ENCODE measurements at places on chromosomes 1 and 21. TPM values are rescaled to one million over a fixed set of nuclear protein-coding genes. Genes with fewer than 3 reads are reported as not detected.
A peak's percentile ranks its signal among the peaks of the same experiment; 100 is the strongest.

DNA sequence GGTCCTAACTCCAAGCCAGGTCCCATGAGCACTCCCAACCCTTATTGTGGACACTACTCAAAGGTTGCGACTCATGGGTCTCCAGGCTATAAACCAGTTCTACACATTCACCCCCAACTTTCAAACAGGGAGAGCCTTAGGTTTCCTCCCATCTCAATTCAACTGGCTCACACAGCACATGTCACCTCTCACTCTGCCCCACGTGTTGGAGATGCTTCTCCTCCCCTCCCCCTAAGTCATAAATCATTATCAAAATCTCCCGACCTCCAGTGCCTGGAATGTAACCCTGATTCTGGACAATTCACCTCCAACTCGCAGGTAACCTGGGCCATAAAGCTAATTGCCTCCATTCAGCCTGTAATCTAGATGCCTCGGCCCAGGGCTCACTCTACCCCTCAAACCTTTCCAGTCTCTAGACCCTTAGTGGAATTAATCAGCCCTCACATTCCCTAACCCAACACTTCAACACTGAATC lies 595 bp downstream of the AK2 start:
- DNase-seq, result no peak

DNA sequence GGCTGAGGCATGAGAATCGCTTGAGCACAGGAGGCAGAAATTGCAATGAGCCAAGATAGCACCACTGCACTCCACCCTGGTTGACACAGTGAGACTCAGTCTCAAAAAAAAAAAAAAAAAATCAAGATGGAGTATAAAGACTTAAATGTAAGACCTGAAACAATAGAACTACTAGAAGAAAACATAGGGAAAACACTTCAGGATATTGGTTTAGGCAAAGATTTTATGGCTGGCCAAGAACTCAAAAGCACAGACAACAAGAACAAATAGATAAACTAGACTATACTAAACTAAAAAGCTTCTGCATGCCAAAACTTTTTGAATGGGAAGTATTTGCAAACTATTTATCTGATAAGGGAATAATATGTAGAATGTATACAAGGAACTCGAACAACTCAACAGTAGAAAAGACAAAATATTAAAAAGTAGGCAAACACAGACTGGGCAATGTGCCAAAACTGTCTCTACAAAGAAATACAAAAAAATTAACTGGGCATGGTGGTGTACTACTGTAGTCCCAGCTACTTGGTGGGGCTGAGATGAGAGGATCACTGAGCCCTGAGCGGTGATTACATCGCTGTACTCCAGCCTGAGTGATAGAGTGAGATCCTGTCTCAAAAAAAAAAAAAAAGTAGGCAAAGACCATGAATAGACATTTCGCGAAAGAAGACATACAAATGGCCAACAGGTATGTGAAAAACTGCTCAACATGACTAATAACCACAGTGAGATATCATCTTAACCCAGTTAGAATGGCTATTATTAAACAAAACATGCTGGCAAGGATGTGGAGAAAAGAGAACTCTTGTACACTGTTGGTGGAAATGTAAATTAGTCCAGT lies 25.3 kb downstream of the DTL start:
- DNase-seq, result no peak

DNA sequence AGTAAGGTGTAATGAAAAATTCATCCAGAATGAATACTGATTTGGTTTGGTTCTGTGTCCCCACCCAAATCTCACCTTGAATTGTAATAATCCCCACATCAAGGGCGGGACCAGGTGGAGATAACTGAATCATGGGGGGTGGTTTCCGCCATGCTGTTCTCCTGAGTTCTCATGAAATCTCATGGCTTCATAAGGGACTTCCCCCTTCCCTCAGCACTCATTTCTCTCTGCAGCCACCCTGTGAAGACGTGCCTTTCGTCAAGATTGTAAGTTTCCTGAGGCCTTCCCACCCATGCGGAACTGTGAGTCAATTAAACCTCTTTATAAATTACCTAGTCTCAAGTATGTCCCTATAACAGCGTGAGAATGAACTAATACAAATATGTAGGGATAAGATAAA lies 5.5 kb upstream of the SYNJ1 start:
- DNase-seq, result no peak

DNA sequence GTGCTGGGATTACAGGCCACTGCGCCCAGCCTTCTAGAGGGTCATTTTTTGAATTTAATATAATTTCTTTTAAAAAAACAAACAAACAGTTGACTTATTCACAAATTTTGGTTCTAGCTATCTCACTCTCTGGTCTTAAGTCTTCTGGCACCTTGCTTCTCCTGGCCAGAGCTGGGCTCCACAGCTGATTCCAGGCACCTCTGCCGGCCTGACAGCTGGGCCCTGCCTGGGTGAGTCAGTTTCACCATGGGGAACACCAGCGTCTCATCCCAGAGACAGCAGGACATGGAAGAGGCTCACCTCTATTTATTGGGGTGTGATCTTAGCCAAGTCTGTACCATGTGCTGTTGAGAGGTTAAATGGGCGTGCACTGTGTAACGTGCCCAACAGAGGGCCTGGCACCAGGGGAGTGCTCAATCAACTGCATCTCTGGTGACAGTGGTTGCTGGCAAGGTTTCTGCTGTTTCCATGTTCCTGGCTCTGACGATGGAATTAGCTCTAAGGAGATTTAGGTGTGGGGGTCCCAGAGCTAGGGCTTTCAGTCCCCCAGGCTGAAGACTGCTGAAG lies 956 bp downstream of the CPLANE2 start:
- no peak for DNase-seq

GRCh38 chr1:170376801-170377385 lies 155.1 kb upstream of the GORAB start:
- DNase-seq, result peak; percentile 61

DNA sequence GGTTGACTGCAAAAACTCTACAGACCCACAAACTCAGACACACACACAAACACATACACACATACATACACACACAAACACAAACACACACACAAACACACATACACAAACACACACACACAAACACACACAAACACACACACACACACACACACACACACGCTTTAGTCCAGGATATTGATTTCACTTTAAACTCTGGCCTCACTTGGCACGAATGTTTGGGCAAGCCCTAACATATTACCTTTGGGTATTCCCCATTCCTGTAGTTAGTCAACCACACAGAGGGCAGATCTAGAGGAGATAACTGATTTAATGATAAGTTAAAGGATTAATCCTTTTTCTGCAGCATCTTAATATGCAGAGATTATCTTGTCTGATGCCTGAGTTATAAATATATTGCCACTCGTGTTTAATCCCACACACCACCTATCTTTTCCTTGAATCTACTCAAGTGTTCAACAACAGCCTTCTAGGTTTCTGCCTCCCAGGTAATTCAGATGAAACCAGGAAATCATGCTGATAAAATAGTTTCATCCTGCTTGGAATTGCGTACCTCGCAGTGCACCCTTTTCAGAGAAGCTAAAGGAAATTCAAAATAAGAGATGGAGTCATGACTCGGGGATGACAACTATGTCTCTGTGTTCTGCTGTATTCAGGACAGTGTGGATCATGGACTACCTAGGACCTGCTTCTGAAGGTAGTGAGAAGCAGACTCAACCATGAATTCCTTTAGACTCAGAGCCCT lies 14.5 kb upstream of the RUNX1 start:
- DNase-seq, result no peak

- peak; percentile 30 for DNase-seq
These were observed 37.2 kb downstream of the LRRC8C start for GRCh38 chr1:89670163-89670562.

- DNase-seq, result no peak
These were observed 1190.9 kb upstream of the PRMT6 start for GRCh38 chr1:105865546-105865945.

- peak; percentile 50 for DNase-seq
These were observed 8.7 kb upstream of the TTF2 start for GRCh38 chr1:117051224-117052064.

- peak; percentile 84 for DNase-seq
These were observed 78.9 kb downstream of the SLC66A1 start for GRCh38 chr1:19390901-19391595.

GRCh38 chr1:215824245-215824644 lies 257.1 kb downstream of the KCTD3 start:
- peak; percentile 1 for DNase-seq

GRCh38 chr1:115647507-115647906 lies 5.7 kb downstream of the VANGL1 start:
- DNase-seq, result no peak

DNA sequence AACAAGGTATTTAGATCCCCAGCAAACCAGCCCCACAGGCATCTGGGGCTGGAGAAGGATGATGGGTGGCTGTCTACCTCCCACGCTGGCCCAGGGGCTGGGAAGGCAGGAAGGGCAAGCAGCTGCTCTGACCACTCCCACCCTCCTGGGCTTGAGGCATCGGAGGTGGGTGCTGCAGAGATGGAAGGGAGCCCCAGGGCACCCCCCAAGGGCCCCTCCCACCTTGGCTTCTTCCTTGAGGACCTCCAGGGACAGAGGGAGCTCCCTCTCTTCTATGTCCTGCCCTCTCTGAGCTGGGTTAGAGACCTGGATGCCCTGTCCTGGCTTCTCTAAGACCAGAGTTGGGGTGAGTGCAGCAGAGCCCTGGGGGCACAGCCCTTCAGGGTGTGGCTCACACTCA lies 3.1 kb downstream of the CD52 start:
- DNase-seq, result no peak

DNA sequence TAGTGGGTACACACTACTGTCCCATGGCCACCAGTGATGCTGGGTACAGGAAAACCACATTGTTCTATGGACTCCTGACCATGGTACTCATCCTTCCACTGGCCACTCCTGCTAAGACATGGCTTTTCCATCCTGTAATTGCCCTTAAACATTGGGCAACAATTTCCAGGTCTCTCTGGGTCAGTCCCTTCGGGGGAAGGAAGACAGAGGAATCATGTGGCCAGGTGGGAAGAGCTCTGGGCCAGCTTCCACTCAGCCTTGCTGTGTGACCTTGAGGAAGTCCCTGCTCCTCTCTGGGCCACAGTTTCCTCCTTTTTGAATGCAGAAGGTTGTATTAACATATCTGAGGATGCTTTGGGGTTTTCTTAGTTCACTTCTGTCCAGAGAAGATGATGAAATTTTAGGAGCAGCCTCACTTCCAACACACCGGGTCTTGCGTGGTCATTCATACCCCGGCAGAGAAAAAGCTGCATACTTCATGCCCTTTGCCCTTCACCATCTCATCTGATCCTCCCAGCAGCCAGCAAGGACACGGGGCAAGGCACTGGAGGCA lies 50.8 kb downstream of the SRRM1 start:
- DNase-seq, result no peak

- no peak for DNase-seq
These were observed 1.2 kb downstream of the PTTG1IP start for GRCh38 chr21:44872323-44872648.

DNA sequence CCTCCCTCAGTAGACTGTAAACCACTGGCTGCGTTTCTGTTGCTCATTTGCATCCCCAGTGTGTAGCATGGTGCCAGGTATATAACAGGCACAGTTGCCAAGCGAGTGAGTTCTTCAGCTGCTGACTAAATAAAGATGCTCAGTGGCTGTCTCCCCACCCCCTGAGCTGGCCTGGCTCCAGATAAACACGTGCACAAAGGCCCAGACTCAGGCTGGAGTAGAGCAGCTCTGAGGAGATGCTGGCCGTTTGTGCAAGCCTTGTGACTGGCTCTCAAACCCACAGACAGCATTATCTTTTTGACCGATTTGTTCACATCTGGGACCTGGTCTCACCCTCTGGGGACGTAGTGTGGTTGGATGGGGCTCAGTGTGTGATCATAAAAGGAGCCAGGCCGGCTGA lies 7.1 kb downstream of the CHRNB2 start:
- DNase-seq, result peak; percentile 43

DNA sequence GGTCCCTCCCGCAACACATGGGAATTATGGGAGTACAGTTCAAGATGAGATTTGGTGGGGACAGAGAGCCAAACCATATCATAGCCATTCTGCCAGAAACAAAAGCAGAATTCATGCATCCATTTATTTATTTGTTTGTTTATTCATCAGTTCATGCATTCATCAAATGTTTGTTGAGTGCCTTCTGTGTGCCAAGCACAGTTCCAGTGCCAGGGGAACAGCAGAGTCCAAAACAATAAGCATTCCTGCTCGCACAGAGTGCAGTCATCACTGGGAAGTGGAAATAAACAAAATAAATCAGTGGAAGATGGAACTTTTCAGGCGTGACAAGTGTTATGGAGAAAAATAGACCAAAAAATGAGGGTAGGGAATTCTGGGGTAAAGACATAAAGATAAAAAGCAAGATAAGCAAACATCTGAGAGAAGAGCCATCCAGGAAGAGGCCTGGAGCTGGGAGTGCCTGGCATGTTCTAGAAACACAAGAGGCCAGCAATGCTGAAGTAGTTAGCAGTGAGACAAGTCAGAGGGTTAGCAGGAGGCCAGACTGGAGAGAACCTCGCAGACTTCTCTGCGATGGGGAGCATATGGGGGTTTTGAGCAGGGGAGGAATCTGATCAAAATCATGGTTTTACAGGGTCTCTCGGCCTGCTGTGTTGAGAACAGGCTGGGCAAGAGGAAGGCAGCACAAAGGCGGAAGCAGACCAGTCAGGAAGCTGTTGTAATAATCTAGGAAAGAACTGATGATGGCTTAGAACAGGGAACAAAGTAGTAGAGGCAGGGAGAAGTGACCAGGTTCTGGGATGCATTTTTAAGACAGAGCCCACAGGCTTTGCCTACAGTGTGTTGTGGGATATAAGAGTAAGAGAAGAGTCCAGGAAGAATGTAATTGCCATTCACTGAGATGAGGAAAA lies 113.2 kb downstream of the GLUL start:
- DNase-seq, result no peak

DNA sequence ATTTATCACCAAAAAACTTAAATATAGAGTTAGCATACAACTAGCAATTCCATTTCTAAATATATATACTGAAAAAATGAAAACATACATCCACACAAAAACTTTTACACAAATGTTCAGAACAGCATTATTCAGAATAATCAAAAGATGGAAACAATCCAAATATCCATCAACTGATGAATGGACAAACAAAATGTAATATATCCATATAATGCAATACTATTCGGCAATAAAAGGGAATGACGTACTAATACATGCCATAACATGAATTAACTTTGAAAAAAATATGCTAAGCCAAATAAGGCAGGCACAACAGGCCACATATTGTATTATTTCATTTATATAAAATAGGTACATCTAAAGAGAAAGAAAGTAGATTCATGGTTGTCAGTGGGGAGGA lies 33.9 kb downstream of the TUT4 start:
- DNase-seq, result no peak

DNA sequence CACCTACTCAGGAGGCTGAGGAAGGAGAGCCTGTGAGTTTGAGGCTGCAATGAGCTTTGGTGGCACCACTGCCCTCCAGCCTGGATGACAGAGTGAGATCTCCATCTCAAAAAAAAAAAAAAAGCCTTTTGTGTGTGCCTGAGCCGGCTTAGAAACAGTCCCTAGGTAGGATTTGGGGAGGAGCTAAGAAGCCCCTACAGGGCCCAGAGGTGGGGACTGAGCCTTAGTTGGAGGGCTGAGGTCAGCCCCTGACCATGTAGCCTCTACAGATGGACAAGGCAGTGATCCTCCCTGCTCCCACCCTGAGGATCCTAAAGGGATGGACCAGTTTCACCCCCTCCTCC lies 2.5 kb downstream of the ADAMTSL4 start:
- no peak for DNase-seq

- DNase-seq, result no peak
These were observed 70.6 kb upstream of the KCNJ6 start for GRCh38 chr21:37986751-37987399.

- no peak for DNase-seq
These were observed 91.7 kb upstream of the CD34 start for GRCh38 chr1:208002672-208003071.

- no peak for DNase-seq
These were observed 738 bp downstream of the GNPAT start for GRCh38 chr1:231241750-231242149.

LAD1 gene
- polyA plus RNA-seq, result 11.4 TPM

PBX1 gene
- 56.9 TPM for polyA plus RNA-seq

SPAG17 gene
- polyA plus RNA-seq, result 2.4 TPM

TMPRSS3 gene
- not detected for polyA plus RNA-seq

NCMAP gene
- 0.05 TPM for polyA plus RNA-seq

Data from muscle of back (tissue), 13 donors.